ENCODE measurements at places on chromosomes 4 and X. TPM values are rescaled to one million over a fixed set of nuclear protein-coding genes. Genes with fewer than 3 reads are reported as not detected.

The CCDC120 gene
- 3.6 TPM for total RNA-seq

The KCTD8 gene
- not detected for total RNA-seq

The HPGD gene
- 3.4 TPM for total RNA-seq

The GUCY1B1 gene
- 0.24 TPM for total RNA-seq

DNA sequence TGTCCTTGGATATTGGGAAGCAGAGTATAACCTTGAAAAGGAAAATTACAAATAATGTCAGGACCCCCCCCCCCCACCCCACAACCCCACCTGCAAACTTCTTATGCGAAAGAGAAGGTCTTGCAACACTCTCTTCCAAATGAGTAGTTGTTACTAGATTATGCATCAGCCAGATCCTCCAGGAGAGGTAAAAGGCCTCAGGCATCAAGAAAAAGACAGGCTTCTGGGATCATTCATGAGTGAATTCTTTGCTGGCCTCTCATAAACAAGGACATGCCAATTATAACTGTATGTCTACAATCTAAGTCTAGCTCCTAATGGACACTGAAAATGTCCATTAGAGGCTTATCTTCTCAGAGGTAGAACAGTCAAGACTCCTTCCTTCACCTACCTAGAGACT, 1443.3 kb downstream of the RAPGEF2 start:
- DNase-seq: no peak

DNA sequence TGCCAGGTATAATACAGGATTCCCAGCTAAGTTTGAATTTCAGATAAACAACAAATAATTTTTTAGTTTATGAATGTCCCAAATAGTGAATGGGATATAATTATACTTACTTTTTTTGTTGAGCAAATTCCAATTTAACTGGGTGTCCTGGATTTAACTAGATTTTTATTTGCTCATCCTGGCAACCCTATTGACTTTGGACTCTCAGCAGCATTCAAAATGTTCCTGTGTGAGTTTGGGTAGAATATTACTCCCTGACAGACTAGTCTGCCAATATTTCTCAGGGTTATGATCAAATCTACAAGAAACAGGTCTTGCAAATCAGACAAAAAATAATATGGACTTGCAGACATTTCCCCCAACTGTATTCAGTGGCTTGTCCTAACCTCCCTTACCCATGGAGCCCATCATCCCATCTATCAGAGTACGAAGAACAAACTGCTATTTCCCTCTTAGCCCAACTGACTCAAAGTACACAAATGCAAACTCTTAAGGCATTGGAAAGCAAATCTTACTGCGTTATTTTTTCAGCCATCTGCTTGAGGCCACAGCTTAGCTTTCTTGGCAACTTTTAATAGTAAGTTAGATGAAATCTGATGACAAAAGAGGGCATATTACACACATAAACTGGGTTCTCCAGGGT, 20.7 kb downstream of the SETD7 start:
- no peak for DNase-seq

All from activated CD4-positive, alpha-beta memory T cell treated with anti-CD3 and anti-CD28 coated beads for 36 hours (primary cell).